ELR (cell line): ENCODE measurements at places on chromosomes 5 and 9.

- DNase-seq, result peak; percentile 98
Measured at GRCh38 chr5:172931001-172931536, 28.2 kb upstream of the RPL26L1 start.

GRCh38 chr9:133711428-133712220 is 26.5 kb downstream of the SARDH start:
- peak; percentile 93 for DNase-seq

DNA sequence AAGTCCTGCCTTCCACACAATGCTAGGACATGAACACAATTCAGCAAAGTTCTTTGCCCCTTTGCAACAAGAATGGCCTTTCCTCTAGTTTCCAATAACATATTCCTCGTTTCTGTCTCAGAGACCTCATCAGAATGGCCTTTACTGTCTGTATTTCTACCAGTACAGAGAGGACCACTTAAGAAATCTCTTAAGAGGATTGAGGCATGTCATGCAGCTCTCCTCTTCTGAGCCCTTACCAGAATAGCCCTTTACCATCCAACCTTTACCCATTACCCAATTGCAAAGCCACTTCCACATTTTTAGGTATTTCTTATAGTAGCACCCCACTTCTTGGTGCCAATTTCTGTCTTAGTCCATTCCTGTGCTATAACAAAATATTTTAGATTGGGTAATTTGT is 20.3 kb downstream of the TNPO1 start:
- DNase-seq, result no peak

- no peak for DNase-seq
Measured at GRCh38 chr5:149857499-149857898, 87.1 kb downstream of the PDE6A start.
